ENCODE measurements at places on chromosomes 2 and 18.
A peak's percentile ranks its signal among the peaks of the same experiment; 100 is the strongest.

- no peak for DNase-seq
Observed at GRCh38 chr2:39094717-39095363, 26.0 kb downstream of the SOS1 start.

DNA sequence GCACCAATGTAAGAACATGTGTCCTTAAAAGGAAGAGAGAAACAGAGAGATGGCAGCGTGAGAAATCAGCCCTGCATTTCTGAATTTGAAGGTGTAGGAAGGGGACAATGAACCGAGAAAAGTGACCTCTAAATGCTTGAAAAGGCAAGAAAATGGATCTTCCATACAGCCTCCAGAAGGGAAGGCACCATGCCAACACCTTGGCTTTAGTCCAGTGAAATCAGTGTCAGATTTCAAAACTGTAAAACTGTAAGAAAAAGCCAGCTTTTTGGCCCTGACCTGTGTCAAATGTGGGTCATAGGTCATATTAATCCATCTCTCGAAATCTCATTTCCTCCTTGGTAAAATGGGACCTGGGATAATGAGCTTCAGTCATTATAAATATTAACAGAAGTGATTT lies 762.3 kb downstream of the DCDC2C start:
- DNase-seq, result no peak

GRCh38 chr18:13565228-13565627 lies 161.1 kb downstream of the FAM210A start:
- peak; percentile 56 for DNase-seq

DNA sequence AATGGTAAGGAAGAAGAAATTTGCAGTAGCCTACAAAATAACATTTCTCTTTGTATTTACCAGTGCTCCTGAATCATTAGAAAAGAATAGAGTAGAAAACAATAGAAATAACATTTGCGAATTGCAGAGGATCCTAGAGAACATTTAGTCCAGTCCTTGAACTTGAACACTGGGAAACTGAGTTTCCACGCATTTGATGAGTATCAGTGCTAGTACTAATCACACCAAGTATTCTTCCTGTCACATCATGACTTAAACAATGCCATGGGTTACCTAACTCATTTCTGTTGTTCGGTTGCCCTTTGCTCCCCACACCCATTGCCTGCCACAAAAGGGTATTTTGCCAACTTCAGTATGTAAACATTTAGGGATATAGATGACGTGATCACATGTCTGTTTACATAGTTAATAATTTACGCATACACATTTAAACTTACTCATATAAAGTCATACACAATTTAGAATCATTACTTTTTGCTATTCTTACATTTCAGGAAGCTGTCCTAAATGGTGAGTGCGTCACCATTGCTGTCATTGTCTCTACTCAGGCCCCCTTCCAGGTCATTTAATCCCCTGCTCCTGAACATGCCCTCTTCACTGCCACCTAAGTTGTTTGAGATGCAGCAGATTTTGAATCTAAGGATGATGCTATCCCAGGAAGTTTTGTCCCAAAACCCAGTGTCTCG lies 42.3 kb downstream of the CRIM1 start:
- DNase-seq, result no peak

- DNase-seq, result no peak
Observed at GRCh38 chr2:99404039-99404796, 67.0 kb downstream of the EIF5B start.

- DNase-seq, result no peak
Observed at GRCh38 chr2:174338147-174338605, 3.4 kb downstream of the SP9 start.

DNA sequence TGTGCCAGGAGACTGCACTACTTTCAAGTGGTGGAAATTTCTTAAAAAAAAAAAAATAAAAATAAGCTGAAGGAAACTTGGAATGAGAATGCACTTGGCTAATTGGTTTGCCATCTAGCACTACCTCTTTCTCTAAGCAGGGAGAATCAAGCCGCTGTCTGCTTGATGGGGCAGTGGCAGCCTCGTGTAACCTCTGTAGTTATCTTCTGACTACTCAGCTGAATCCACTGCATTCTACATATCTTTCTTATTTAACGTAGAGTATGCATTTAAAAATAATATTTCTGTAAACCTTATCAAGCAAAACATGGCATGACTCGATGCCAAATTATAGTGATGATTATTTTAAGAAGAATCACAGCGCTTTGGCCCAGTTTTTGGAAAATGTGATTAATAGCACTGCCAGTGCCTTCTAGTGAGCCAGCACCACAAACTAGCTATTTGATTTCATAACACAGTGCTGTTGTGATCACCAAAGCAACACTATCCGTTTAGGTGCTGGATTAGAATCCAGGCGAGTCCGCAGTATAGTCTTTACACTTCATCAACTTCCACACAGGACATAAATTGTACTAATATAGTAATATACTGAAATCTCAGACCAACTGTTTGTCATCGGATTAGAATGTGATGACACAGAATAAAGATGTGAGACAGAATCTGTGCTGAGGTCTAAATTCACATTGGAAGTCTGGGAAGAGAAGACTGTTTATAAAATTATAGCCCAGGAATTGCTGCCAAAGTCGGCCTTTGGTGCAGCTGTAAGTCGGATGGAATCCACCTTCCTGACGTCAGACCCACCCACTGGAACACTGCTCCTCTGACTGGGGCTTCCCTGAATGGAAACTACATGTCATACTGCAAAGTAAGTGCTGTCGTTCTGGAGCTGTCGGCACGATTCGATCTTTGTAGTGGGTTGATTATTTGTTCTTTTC lies 136.5 kb upstream of the ETAA1 start:
- peak; percentile 90 for DNase-seq

GRCh38 chr18:68056936-68057335 lies 540.4 kb upstream of the DSEL start:
- DNase-seq, result no peak

- DNase-seq, result no peak
Observed at GRCh38 chr18:79816981-79817606, 19.4 kb downstream of the KCNG2 start.

DNA sequence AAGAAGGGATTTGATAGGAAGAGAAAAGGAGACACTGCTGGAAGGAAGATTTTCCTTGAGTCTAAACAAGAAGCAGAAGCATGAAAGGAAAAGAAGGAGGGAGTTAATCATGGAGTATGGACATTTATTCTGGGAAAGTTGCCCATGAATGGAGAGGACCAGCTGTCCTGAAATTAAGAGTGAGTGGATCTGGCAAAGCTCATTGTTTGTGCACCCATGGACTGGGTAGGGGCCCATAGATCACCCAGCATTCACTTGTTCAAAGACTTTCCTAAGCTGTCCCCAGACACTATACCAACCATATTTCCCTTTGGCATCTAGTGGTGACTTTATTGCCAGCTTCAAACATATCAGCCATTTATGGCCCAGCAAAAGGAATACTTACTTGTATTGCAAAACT lies 422.7 kb downstream of the FBXO15 start:
- no peak for DNase-seq

GRCh38 chr18:51191128-51191717 lies 6.3 kb downstream of the MEX3C start:
- DNase-seq, result no peak

GRCh38 chr2:240244543-240244942 lies 104.1 kb upstream of the OTOS start:
- DNase-seq, result no peak

DNA sequence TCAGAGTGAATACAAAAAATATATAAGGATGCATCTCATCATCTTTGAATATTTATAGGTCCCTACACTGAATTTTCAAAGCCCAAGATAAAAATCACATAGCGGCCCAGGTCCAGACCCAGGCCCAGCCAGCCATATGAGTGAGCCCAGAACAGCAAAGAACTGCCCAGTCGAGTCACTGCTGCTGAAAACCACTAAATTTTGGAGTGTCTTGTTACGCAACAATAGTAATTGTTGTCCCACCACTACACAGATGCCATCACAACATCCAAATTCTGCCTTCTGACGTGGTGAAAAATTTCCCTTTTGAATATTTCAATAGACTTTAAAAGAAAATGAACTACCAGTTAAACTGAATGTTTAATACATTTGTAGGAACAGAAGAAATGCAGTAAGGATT lies 5.7 kb downstream of the C18orf32 start:
- DNase-seq, result no peak

DNA sequence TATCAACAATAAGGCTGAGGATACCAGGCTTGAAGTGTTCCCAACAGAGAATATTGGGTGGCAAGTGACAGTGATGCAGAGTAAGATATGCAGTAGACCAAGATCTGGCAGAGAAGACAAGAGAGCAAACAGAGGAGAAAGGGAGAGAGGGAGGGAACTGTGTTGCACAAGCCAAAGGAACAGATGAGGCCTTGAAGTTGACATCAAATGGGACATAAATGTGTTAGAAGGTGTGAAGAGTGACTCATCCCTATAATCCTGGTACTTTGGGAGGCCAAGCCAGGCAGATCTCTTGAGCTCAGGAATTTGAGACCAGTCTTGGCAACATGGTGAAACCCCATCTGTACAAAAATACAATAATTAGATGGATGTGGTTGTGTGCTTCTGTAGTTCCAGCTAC lies 342.9 kb downstream of the PARD3B start:
- no peak for DNase-seq

DNA sequence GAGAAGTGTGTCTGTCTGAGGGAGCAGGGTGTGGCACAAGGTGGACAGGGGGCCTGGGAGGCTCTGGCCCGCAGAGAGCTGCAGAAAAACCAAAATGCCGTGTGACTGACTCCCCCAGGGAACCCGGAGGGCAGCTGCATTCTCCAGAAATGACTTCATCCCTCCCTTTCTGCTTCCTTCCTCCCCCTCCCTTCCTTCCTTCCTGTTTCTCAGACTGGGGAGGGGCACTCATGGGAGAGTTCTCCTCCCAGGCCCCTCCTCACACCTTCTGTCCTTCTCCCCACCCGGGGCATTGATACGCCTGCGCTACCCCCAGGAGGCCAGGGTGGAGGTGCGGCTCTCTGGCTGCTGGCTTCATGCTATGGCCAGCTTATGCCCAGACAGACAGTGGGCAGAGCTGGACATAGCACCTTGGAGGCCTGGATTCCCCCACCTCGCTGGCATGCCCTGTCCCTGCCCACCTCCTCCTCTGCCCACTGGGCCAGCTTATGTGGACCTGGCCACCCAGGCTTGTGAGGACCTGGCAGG lies 8.2 kb upstream of the GPR17 start:
- peak; percentile 62 for DNase-seq

- DNase-seq, result no peak
Observed at GRCh38 chr18:21141668-21142422, 30.2 kb upstream of the ROCK1 start.

DNA sequence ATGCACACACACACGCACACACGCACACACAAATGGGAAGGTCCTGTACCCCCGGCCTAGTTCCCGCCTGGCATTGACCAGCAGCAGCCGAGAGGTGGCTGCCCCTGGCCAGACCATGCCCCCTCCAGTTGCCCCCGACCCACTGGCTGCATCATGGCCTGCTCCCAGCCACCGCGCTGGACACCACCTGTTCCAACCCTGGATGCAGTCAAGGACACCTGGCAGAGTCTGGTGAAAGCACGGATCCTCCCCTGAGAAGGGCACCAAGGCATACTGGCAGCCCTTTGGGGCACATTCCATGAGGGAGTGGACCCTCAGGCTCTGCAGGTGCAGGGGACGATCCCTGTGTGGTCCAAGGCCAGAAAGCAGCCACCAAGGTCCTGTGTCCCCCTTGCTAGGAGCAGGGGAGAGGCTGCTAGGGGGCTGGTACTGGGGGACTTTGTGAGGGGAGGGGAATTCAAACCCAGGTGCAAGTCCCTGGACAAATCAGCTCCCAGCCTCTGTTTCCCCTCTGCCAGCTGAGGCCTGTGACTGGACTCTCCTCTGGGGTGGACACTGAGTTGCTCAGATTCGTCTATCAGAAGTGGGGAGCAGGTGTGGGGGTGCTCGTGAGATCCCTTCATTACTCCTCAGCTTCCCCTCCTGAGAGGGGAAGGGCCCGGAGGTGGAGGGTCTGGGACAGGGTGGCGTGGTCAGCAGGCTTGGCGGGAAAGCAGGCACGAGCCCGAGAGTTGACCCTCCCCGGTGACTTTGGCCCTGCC lies 3.5 kb downstream of the ESPNL start:
- no peak for DNase-seq

GRCh38 chr2:10141736-10142639 lies 19.4 kb downstream of the RRM2 start:
- no peak for DNase-seq

- no peak for DNase-seq
Observed at GRCh38 chr2:145692971-145693478, 1173.1 kb upstream of the ZEB2 start.

DNA sequence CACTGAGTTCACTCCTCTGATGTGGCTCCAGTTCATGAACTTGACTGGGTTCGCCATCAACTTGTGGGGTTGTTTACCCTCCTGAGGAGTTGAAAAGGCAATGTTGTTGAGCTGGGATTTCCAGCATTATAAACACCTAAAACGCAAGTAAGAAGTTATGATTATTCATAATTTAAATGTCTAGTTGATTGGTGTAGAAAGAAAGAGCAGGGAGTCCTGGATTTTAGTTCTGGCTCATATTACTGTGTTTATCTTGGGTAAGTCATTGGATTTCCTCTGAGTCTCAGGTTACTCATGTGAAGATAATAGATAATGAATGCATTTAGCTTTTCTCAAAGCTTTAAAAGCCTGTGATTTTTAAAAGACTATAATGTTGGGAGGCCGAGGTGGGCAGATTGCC lies 438.0 kb upstream of the CDH20 start:
- no peak for DNase-seq

DNA sequence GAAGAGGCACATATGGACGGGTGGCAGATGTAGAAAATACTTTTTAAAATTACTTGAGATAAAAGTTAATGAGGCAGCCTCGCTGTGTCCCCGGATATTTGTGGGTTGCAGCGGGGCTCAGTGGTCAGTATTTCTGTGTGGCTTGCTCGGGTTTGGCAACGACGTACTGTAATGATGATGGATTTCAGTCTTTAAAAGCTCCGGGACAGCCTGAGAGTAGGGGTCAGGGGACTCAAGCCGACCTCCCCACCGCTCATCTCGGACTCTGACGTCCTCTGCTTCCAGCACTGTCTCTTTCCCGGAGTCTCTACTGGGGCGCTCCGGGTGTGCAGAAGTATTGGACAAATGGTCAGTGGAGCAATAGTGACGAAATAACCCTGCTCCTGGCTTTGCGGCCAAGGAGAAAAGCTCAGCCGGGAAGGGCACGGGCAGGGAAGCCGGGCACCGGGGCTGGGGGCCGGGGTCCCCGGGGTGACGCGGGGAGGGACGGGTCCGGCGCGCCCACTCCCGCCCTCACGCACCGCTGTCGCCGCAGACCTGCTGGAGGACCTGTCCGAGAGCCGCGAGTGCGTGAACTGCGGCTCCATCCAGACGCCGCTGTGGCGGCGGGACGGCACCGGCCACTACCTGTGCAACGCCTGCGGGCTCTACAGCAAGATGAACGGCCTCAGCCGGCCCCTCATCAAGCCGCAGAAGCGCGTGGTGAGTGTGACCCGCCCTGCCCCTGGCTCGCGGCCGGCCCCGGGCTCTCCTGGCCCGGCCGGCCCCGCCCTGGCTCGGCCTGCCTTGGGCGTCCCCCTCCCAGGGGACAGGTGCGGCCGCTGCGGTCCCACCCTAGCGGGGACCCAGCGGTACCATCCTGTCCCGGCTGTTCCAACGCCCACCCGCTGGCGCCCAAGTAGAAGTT lies 7.3 kb downstream of the GATA6 start:
- no peak for DNase-seq
